Bronchial epithelial cell (primary cell): ENCODE measurements at places on chromosomes 5 and 9. TPM values are rescaled to one million over a fixed set of nuclear protein-coding genes. Genes with fewer than 3 reads are reported as not detected.

DNA sequence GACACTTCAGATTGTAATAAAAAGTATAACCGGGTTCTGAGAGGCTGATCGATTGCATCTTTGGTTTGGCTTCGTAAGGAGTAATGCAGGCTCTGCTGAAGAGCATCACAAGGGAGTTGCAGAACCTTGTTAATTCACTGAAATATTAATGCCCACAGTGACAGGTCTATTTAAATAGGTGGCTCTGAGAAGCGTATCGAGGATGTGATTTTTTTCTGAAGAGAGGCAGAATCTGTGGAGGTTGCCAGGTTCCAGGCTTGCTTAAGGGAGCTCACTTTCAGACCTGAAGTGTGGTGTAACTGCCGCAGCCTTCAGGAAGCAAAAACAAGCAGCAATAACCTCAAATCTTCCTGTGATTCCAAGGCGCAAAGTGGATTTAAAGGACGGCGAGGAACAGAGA is 80.3 kb downstream of the ANKRD33B start:
- no peak for DNase-seq

DNA sequence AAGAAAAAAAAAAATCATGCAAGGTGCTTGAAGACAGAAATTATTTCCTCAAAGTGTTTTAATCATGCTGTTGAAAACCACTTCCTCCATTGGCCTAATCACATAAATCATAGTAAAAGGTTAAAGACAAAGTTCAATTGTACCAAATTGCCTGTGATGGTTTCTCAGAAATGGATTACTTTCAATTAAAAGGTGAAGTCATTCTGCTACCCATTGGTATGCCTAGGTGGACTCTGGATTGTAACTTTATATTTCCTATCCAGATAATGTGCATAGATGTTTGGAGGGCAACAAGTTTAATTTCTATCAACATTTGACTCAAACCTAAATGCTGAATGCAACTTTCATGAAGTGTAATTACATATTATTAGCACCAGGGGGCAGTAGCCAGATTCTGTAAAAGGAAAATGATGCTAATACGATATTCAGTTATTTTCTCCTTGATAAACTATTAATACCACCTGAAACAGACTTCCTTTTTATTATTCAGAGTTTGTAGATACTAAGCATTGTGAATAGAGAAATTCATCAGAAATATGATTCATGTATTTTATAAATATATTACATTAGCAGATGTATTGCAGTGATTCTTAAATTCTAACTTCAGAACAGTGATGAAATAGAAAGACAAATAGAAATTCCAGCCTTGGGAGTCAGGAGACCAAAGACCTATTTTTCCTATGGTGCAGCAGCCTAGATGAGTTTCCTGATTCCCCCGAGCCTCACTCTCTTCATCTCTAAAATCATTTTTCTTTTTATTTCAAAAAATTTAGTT is 148.2 kb downstream of the CAAP1 start:
- DNase-seq, result peak; percentile 36

- no peak for DNase-seq
Observed at GRCh38 chr5:102863058-102863457, 108.0 kb downstream of the PAM start.

POLR1E gene
- 15.6 and 38.7 TPM in 2 replicates for total RNA-seq

GRCh38 chr9:70412832-70413463 is 1.5 kb downstream of the KLF9 start:
- DNase-seq, result peak; percentile 37

DNA sequence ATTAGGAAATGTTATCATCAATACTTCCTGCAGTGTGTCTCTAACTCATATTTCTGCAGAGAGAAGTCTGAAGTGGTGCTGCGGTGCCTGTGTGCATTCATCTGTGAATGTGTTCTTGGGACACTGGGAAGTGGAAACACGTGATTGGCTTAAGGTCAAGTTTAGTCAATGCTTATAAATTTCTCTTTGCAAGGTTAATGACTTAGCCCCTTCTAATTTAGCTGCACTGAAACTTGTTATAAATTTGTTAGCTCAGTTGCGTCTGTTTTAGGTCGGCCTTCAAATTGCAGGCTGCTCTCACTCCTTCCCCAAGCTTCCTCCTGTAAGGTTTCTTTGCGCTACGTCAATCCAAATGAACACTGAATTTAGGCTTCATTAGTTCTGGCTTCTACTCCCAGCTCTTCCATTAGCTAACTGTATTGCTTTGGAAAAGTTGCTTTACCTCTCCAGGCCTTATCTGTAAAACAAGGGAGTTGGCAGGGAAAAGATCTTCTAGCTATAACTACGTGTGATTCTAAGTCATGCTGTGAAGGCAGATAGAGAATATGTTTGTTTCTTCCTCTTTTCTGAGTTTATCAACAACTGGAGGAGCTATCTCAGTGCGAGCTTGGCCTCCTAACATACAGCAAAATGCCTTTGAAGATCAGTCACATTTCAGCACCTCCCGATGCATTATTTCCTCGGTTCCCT is 341.8 kb downstream of the NFIB start:
- no peak for DNase-seq

PCDHB16 gene
- under 0.01 TPM in 1 of 2 replicates, not detected in the other for total RNA-seq

DNA sequence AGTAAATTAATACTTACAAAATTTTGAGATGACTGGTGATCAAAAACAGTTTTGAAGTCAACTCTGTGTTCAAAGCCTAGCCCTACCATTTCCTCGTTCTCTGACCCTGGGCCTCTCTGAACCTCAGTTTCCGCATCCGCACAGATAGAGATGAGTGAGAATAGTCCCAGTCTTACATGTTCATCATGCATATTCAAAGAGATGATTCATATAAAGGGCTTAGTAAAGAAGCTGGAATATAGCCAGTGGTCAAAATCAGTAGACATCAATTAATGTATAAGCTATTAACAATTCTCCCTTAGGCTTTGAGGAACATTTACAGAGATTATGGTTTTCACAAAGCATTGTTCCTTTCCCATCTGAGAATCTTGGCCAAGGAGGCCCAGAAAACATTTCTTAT is 250.6 kb downstream of the SPOCK1 start:
- DNase-seq, result peak; percentile 40

GRCh38 chr5:177456976-177457851 is 10.6 kb downstream of the PRR7 start:
- peak; percentile 94 for DNase-seq

RASGRF2 gene
- 0.26 and 0.53 TPM in 2 replicates for total RNA-seq

LRRC14B gene
- total RNA-seq, result not detected in 2 replicates

GRCh38 chr9:90774682-90775081 is 26.9 kb upstream of the SYK start:
- DNase-seq, result peak; percentile 18
